ENCODE measurements at places on chromosomes 16 and 17. TPM values are rescaled to one million over a fixed set of nuclear protein-coding genes. Genes with fewer than 3 reads are reported as not detected.

The HBA1 gene
- polyA plus RNA-seq = 9.6 TPM

The ABCA5 gene
- 31.4 TPM for polyA plus RNA-seq

The TLCD1 gene
- 0.75 TPM for polyA plus RNA-seq

The CNGB1 gene
- polyA plus RNA-seq = not detected

The KRT31 gene
- not detected for polyA plus RNA-seq

The ABAT gene
- polyA plus RNA-seq = 17.0 TPM

The OR1F1 gene
- not detected for polyA plus RNA-seq

The ZNF385C gene
- polyA plus RNA-seq = 1.8 TPM

The CDH3 gene
- polyA plus RNA-seq = 75.2 TPM

DNA sequence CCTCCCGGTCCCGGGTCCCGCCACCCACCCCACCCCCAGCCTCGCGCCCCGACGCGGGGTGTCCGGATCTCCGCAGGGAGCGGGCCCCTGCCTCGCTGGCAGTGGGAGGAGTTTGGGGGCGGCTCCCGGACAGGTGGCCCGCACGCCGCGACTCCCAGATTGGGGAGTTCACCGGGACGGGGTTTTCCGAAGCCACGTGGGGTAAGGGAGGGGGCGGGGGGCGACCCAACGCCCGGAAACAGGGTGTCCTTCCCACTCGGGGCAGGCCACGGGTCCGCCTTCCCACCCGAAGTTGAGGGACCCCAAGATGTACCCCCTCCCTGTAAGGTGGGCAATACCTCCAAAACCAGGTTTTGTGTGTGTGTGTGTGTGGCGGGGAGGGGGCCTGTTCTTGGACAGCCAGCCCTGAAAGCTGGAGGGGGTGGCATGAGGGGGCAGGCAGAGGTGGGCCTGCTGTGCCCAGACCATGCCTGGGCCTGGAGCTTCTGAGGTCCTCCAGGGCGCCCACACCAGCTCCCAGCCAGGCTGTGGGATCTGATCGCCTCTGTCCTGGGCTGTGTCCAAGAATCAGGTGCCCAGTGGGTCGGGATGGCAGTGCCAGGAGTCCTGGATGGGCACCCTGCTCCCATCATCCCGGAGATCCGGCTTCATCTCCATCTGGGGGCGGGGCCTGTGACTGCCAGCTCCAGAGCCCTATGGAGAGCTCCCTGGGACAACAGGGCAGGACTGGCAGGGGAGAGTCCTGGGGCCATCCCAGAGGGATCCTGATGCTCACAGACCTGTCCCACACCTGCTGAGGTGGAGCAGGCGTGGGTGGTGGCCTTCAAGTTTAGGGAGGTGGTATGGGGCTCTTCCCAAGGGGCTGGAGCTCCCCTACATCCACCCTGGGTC lies 767 bp downstream of the SYNGR2 start:
- peak overlapping the region; percentile 78 for H3K4me3 ChIP-seq
- peaks cover 18% of the 10 kb centered on the region for H3K4me1 ChIP-seq
- H3K36me3 ChIP-seq = no peaks in the 10 kb centered on the region

DNA sequence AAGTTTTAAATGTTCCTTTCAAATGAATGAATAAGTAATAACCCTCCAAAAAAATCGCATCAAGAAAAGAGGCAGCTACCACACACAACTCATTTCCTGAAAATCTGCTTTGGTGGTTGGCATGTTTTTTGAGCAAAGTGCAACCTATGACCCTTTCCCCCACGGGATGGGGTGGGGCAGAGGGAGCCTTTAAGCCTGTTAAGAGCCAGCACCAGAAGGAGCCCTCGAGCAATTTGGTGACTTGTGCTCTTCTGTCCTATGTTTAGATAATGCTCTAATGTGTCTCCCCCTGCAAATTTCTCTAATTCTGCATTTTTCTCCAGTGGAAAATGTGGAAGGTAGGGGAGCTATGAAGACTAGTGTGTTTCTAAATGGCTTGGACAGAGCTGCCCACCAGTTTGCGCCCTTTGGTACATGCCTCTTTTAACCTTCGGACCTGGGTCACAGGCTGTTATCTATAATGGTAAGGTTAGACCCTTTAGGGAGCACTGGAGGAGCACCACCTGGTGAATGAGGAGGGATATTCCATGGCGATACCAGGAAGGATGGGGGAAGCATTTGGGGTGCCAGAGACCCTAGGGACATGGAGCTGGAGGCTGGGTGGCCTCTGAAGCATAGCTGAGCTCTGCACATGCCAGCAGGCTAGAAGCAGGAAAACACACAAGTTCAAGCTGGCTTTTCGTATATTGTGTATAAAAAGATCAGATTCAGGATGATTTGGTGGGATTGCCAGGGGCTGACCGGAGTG lies 1.6 kb downstream of the PYCARD start:
- no peak for DNase-seq
- no peaks in the 10 kb centered on the region for H3K36me3 ChIP-seq
- H3K27me3 ChIP-seq = no peaks in the 10 kb centered on the region

GRCh38 chr17:27602721-27603420 lies 28.1 kb upstream of the LGALS9 start:
- H3K27me3 ChIP-seq = no peaks in the 10 kb centered on the region
- H3K36me3 ChIP-seq = no peaks in the 10 kb centered on the region
- no peak overlapping the region for H3K27ac ChIP-seq
- H3K4me1 ChIP-seq = peaks cover 4% of the 10 kb centered on the region
- DNase-seq = peak; percentile 79
- H3K4me3 ChIP-seq = no peak overlapping the region

DNA sequence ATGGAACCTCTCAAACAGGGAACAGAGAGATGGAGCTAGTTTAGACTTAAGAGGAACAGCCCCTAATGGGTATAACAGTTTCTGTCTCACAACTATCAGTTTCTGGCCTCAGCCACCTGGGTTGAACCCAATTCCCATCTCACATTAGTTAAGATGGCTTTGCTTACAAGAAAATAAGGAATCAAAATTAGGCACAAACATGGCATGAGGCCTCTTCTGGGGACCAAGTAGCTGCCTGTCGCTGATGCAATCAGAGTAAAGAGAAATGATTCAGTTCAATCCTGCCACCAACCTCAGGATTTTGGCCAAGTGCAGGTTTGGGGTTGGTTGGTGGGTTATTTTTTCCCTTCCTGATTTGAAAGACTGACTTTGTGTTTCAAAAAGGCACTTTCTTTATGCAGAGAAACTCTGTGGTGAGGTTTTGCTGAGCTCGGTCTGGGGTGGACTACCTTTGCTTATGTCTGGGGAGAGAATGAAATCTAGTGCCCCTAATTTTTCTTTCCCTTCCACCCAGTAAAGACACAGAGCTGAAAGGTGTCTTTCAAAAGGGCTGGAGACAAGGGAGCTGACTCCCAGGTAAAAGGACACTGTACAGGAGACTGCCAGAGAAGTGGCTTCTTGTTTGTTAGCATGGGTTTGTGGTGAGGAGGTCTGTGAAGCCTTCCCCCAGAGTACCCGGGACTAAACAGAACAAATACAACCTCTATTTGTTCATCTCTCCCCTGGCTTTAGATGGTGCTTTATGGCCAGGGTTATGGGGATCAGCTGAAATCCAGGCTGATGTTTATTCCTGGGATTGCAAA lies 44.8 kb upstream of the NFAT5 start:
- no peak for DNase-seq
- H3K36me3 ChIP-seq = no peaks in the 10 kb centered on the region
- no peaks in the 10 kb centered on the region for H3K4me1 ChIP-seq
- no peaks in the 10 kb centered on the region for H3K27me3 ChIP-seq
- H3K27ac ChIP-seq = no peak overlapping the region
- no peak overlapping the region for H3K4me3 ChIP-seq

GRCh38 chr16:546909-547770 lies 13.1 kb upstream of the PRR35 start:
- H3K36me3 ChIP-seq = no peaks in the 10 kb centered on the region
- H3K27me3 ChIP-seq = no peaks in the 10 kb centered on the region
- no peak overlapping the region for H3K27ac ChIP-seq

DNA sequence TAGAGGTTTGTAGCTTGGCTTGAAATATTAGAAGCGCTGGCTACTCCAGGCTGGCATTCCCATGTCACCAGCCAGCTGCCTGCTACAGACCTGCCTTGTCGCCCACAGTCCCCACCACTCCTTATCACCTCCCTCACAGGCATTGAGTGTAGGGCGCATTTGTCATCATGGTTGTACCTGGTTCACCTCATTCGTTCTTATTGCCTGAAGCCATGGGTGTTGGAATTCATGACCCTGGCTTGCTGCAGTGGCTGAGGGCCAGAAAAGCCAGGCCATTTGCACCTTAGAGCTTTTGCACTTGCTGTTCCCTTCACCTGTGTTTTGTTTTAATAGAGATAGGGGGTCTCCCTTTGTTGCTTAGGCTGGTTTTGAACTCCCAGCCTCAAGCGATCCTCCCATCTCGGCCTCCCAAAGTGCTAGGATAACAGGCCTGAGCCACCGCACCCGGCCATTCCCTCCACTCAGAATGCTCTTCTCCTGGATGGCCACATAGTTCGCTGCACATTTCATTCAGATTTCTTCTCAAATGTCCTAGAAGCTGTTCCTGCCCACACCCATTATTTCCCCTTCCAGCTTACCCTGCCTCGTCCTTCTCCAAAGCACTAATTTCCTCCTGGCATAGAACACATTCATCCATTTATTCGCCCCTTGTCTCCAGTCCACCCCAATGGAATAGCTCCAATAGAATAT lies 97.6 kb downstream of the C16orf78 start:
- no peaks in the 10 kb centered on the region for H3K36me3 ChIP-seq
- no peak overlapping the region for H3K27ac ChIP-seq
- no peaks in the 10 kb centered on the region for H3K4me1 ChIP-seq
- H3K27me3 ChIP-seq = no peaks in the 10 kb centered on the region

- no peaks in the 10 kb centered on the region for H3K36me3 ChIP-seq
- no peaks in the 10 kb centered on the region for H3K4me1 ChIP-seq
- no peak overlapping the region for H3K27ac ChIP-seq
- H3K27me3 ChIP-seq = no peaks in the 10 kb centered on the region
- H3K4me3 ChIP-seq = no peak overlapping the region
- DNase-seq = no peak
These were observed 9.1 kb downstream of the KCNH4 start for GRCh38 chr17:42171831-42172230.

DNA sequence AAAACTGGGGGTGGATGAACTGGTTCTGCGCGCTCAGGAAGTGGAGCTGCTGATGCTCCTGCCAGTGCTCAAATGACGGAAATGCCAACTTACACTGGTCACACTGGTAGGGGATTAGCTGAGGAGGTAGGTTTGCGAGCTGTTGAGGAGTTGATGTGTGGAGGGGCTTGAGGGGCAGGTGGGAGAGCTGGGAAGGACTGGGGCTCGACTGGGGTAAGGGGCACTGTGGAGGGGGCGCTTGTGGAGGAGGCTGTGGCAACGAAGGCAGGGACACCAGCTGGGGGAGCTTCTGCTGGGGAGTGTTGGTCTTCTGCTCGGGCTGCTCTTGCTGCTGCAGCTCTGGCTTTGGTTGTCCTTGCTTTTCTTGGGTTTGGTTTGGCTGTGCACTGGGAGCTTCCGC lies 252.9 kb downstream of the ZFHX3 start:
- H3K27me3 ChIP-seq = no peaks in the 10 kb centered on the region
- no peaks in the 10 kb centered on the region for H3K4me1 ChIP-seq
- H3K27ac ChIP-seq = no peak overlapping the region
- H3K36me3 ChIP-seq = no peaks in the 10 kb centered on the region
- H3K4me3 ChIP-seq = no peak overlapping the region
- DNase-seq = no peak

GRCh38 chr17:39235555-39236449 lies 10.1 kb upstream of the STAC2 start:
- DNase-seq = no peak
- no peaks in the 10 kb centered on the region for H3K4me1 ChIP-seq
- no peak overlapping the region for H3K4me3 ChIP-seq
- no peaks in the 10 kb centered on the region for H3K27me3 ChIP-seq
- no peak overlapping the region for H3K27ac ChIP-seq
- H3K36me3 ChIP-seq = no peaks in the 10 kb centered on the region

DNA sequence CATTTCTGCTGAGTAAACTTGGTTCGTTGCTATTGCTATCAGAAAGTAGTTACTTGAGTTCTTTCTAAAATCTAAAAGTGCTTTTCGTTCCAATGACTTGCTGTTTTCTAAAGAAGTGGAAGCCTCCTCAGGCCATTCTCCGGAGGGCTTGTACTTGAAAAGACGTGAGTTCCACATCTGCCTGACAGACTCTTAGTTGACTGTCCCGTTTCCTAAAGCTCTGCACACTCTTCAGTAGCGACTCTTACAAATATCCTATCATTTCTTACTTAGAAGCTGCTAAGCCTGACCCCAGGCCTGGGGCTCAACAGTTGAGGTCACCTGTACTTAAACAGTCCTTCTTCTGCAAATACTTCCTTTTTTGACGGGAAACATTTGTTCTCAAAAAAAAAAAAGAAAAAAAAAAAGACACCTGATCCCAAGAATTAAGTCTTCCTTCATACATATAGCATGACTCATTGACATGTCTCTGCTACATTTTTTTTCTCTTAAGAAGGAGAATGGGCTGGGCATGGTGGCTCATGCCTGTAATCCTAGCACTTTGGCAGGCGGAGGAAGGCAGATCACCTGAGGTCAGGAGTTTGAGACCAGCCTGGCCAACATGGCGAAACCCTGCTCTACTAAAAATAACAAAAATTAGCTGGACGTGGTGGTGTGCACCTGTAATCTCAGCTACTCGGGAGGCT lies 61.5 kb downstream of the DHRS7C start:
- no peaks in the 10 kb centered on the region for H3K4me1 ChIP-seq
- no peaks in the 10 kb centered on the region for H3K27me3 ChIP-seq
- DNase-seq = no peak
- no peak overlapping the region for H3K27ac ChIP-seq
- H3K36me3 ChIP-seq = no peaks in the 10 kb centered on the region

DNA sequence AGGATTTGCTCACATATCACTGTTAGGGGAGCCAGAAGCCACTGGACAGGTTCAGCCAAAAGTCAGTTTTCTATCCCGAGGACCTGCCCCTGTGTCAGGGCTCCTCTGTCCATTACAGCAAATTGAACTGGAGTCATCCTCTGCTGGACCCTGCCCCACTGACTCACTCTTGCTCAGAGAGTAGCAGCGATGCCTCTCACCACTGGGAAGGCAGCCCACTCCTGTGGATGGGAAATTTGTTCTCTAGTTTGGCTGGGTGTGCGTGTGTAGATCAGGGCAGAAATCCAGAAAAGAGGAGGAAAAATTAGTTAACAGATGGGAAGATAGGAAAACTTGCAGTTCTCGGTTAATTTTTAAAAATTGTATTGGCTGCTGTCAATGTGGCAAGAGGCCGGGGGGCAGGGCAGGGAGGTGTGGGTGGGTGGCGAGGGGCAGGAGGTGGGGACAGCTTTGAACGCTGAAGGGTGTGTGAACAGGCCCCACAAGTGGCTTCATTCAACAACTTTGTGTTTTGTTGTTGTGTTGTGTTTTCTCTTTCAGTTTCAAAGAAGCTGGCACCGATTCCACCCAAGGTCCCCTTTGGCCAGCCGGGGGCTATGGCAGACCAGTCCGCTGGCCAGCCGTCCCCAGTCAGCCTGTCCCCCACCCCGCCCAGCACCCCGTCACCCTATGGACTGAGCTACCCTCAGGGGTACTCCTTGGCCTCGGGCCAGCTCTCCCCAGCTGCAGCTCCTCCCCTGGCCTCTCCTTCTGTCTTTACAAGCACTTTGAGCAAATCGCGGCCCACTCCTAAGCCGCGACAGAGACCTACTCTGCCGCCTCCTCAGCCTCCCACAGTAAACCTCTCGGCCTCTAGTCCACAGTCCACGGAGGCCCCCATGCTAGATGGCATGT lies 33.6 kb downstream of the ELAC2 start:
- no peak overlapping the region for H3K4me3 ChIP-seq
- DNase-seq = peak; percentile 34
- H3K36me3 ChIP-seq = no peaks in the 10 kb centered on the region
- H3K27me3 ChIP-seq = no peaks in the 10 kb centered on the region

- no peaks in the 10 kb centered on the region for H3K27me3 ChIP-seq
- H3K36me3 ChIP-seq = no peaks in the 10 kb centered on the region
- H3K4me3 ChIP-seq = no peak overlapping the region
- no peaks in the 10 kb centered on the region for H3K4me1 ChIP-seq
- peak; percentile 23 for DNase-seq
- H3K27ac ChIP-seq = no peak overlapping the region
These were observed 140.0 kb downstream of the CHD9NB start for GRCh38 chr16:52912565-52913173.
